Liver (tissue), 10 donors: ENCODE measurements at places on chromosomes 7 and 10.

DNA sequence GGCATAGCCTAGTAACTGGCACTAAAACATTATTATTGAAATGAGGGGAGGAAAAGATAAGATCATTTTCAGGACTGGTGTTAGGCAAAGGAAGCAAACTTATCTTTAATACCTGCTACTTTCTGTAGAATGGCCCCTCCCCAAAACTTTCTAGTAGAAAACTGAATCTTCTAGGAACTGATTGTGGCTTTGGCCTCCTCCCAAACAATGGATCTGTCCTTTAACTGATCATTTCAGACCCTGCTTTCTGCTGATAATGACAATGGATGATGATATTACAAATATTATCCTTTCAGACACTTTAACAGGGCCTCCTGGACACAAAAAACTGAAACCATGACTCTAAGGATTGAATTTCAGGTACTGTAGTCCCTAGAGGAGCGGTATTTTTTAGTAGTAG is 55.1 kb downstream of the EZH2 start:
- H3K4me3 ChIP-seq: no peak overlapping the region
- H3K4me1 ChIP-seq: no peaks in the 10 kb centered on the region
- no peak for DNase-seq
- no peaks in the 10 kb centered on the region for H3K27me3 ChIP-seq
- H3K36me3 ChIP-seq: no peaks in the 10 kb centered on the region

DNA sequence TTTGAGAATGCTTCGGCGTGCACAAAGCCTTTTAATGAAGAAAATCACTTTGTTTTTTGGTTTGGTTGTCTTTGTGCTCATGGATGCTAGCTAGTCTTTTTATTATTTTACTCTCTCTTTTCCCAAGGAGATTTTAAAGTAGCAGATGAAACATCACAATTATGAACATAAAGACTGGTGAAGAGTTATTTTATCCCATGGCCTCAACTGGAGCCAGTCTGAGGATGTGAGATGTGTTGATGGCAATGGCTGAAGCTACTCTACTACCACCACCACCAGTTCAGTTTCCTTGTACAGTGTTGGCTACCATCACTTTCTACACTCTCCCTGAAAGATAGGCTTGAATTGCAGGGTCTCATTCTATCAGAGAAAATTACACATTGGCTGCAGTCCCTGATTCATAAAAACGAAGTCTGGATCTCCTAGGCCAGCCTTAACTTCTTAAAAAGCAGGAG is 494 bp upstream of the HERC4 start:
- no peaks in the 10 kb centered on the region for H3K36me3 ChIP-seq
- peak overlapping the region; percentile 15 for H3K27ac ChIP-seq
- DNase-seq: no peak
- H3K4me1 ChIP-seq: no peaks in the 10 kb centered on the region
- no peaks in the 10 kb centered on the region for H3K27me3 ChIP-seq
- H3K4me3 ChIP-seq: peak overlapping the region; percentile 10

DNA sequence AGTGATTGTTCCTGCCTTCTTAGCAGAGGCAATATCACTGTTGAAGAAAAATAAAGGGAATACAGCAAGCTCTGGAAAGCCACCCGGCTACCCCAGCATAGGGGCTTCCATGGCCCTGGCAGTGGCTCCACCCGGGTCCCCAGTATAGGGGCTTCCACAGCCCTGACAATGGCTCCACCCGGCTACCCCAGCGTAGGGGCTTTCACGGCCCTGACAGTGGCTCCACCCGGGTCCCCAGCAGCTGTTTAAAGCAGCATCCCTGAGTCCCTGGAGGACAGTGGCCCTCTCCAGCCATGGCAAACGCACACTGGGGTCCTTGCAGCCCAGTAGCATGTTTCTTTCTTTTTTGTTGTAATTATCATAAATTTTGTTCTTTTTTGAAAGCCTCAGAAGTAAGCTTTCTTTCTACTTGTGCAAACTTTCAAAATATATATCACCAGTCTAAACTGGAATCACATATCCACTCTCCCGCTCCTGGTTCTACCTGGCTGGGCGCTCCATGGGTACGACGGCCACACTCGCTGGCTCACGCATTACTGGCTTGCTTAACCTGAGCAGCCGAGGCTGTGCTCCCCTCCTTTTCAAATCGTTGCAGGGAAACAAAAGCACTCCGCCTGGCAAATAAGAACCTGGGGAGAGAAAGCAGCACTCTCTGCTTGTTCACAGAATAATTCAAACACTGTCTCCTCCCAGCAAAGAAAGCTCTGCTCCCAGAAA is 62.1 kb downstream of the TCERG1L start:
- no peaks in the 10 kb centered on the region for H3K4me1 ChIP-seq
- H3K27me3 ChIP-seq: peaks cover 7% of the 10 kb centered on the region
- no peak overlapping the region for H3K4me3 ChIP-seq
- H3K27ac ChIP-seq: no peak overlapping the region
- no peak for DNase-seq

DNA sequence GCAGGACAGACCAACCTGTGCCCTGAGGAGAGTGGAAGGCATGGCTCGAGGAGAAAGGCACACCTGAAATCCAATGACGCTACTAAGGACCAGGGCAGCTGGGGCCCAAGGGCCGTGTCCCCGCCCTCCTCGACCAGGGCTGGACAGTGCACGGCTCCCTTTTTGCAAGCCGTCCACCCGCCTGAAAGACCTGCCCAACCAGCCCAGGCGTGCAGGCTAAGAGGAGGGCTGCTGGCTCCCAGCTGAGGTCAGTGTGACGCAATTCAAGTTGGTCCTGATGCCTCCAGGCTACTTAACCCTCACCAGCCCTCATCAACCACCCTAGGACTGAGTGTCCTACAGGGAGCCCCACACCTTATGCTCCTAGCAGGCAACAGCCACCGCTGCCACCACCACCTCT is 69.3 kb downstream of the DLG5 start:
- no peak overlapping the region for H3K4me3 ChIP-seq
- peaks cover 4% of the 10 kb centered on the region for H3K36me3 ChIP-seq
- H3K4me1 ChIP-seq: no peaks in the 10 kb centered on the region
- no peaks in the 10 kb centered on the region for H3K27me3 ChIP-seq
- DNase-seq: no peak
- no peak overlapping the region for H3K27ac ChIP-seq

DNA sequence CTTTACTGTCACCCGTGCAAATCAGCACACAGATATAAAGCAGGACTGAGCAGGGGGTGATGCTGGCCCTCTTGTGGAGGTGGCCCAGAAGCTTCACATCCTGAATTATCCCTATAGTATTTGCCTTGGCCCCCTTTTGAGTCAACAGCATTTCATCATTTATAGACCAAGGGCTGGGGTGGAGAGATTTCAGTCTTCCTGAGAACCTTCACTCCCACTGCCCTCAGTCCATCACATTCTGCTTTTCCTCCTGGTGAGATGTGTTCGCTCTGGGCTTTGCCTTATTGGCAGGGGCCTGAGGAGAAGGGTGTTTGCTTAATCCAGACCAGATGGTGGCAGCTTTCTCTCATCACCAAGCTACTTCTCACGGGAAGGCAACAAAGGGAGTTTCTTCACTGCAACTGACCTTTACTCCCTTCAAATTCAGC is 47.7 kb downstream of the NOC3L start:
- no peaks in the 10 kb centered on the region for H3K27me3 ChIP-seq
- no peaks in the 10 kb centered on the region for H3K36me3 ChIP-seq
- H3K27ac ChIP-seq: no peak overlapping the region
- H3K4me3 ChIP-seq: no peak overlapping the region

GRCh38 chr7:143263266-143264195 is at the start of gene GSTK1:
GSTK1 (plus strand) TSS chr7:143263441; CDS start chr7:143263514, 73 bp downstream.
- H3K27me3 ChIP-seq: no peaks in the 10 kb centered on the region
- peaks cover 15% of the 10 kb centered on the region for H3K36me3 ChIP-seq
- peak within 1 kb of the TSS; percentile 87 for H3K27ac ChIP-seq
- peak; percentile 77 for DNase-seq

GRCh38 chr10:92031580-92031979 is 108.0 kb downstream of the BTAF1 start:
- no peak overlapping the region for H3K4me3 ChIP-seq
- H3K4me1 ChIP-seq: no peaks in the 10 kb centered on the region
- no peak overlapping the region for H3K27ac ChIP-seq
- no peak for DNase-seq
- peaks cover 31% of the 10 kb centered on the region for H3K36me3 ChIP-seq

DNA sequence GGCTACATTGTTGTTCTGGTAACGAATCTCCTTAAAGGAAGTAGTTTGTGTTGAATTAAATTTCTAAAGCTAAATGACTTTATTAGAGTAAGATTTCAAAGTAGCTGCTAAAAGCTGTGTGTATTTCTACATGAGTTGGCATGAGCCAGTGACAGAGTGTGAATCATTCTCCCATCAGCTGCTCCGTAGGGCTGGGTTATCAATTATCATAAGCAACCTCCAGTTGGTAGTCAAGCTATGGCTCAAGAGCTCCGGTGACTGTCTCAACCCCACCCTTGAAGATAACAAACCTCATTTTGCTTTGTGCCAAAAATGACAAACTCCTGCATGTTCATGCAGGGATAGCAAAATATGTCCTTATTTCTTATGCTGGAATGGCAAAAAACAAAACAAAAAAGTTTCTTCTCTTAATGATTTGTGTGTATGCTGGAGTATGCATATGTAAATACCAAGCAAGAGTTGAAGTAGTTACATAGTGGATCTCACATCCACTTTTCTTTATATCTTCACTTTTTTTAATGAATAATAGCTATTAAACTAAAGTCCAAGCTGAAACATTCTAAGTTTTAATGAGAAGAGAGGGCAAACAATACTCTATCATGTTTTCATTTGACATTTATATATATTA is 249.4 kb downstream of the CACNA2D1 start:
- no peak overlapping the region for H3K27ac ChIP-seq
- H3K27me3 ChIP-seq: no peaks in the 10 kb centered on the region
- no peaks in the 10 kb centered on the region for H3K36me3 ChIP-seq
- DNase-seq: no peak
- no peaks in the 10 kb centered on the region for H3K4me1 ChIP-seq

DNA sequence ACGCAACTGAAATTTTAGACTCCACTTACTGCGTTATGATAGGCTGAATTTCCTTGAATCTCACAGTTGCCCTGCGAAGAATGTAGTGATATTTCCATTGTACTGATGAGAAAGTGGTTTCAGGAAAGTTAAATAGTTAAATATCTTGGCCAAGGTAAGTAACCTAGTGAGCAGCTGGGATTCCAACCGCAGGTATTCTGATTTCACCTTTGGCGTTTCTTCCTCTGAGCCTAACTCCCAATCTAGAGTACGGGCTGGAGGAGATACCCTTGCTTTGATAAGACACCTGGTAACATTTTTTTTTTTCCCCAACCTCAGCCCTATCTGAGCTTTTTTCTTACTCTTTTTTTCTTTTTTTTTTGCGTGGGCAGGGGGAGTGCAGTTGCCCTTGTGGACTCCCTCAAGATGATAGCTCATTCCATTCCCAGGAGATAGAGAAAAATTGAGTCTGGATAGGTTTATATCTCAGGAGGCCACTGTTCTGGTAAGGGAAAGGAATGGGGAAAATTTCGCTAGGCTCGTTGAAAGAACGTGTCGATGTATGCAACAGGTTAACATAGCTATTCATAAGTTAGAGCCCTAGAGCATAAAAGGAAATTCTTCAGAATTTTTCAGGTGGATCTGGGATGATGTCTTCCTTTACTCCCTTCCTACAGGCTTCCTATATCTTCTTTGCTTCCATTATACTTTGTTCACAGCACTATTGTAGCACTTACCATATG is 3.1 kb upstream of the TAS2R38 start:
- no peaks in the 10 kb centered on the region for H3K36me3 ChIP-seq
- H3K4me3 ChIP-seq: no peak overlapping the region
- DNase-seq: no peak
- no peaks in the 10 kb centered on the region for H3K27me3 ChIP-seq
- peaks cover 4% of the 10 kb centered on the region for H3K4me1 ChIP-seq

DNA sequence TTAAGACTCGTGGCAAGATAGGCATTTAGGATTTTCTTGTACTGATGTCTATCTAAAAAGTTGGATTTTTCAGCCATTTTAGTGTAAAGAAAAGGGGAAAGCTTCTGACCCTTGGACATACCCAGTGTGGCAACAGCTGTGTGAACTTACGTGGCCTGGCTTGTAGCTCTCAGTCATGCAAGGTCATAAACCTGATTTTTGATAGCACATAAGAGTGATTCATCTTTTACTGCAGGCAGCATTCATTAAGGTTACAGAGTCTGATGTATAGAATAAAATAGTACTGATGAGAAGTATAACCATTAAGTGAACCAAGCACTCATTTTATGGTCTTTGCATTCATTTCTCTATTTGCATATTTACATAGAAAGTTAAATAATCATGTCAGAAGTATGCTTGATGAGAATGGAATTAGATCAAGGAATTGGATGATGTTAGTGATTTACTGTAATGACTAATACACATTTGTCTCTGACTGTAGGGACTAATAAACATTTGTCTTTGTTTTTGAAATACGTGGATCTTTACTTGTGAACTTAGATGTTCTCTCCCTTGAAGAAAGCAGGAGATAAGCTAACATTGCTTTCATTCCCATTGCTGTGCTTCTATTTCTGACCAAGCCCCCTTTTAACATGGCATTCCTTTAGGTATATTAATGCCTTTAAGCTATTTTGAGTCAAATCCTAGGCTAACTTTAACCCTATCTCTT is 88.2 kb downstream of the GSDME start:
- H3K4me3 ChIP-seq: no peak overlapping the region
- DNase-seq: no peak
- no peaks in the 10 kb centered on the region for H3K36me3 ChIP-seq
- H3K4me1 ChIP-seq: peaks cover 11% of the 10 kb centered on the region
- no peak overlapping the region for H3K27ac ChIP-seq

DNA sequence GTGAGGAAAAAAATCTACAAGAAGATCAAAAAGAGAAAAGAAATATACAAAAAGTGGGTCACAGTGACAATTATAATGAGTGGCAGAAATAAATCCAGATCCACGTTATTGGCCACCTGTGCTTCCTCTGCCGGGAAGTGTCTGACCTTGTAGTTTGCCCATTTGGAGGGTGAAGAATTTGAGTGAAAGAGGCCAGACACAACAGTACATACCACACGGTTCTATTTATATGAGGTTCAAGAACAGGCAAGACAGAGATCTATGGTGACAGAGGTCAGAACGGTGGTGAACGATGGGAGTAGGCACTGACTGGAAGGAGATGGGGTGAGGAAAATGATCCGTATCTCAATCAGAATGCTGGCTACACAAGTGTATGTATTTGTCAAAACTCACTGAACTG is 17.1 kb downstream of the PARP12 start:
- no peaks in the 10 kb centered on the region for H3K27me3 ChIP-seq
- H3K36me3 ChIP-seq: peaks cover 5% of the 10 kb centered on the region
- no peak overlapping the region for H3K27ac ChIP-seq
- no peak for DNase-seq
